Left lung (tissue), 14 donors: ENCODE measurements at places on chromosomes 16 and 17. TPM values are rescaled to one million over a fixed set of nuclear protein-coding genes. Genes with fewer than 3 reads are reported as not detected.

DNA sequence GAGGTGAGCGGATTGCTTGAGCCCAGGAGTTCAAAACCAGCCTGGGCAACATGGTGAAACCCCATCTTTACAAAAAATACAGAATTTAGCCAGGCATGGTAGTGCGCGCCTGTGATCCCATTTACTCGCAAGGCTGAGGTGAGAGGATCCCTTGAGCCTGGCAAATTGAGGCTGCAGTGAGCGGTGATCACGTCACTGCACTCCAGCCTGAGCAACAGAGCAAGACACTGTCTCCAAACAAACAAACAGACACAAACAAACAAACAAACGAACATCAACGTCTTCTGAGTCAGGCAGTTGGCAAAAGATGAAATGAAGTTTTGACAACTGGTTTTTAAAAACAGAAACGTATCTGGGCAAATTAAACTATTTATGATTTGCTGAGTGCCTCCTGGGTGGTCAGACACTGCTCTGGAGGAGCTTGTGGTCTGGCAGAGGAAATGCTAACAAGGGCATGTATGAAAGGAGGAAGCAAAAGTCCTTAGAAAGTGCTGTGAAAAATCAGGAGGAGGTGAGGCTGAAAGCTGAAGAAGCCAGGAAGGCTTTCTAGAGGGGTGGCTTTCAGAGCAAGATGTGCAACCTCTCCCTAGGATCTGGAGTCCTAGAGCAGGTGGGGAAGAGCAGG is 10.2 kb upstream of the KRT20 start:
- DNase-seq, result no peak

GRCh38 chr17:81097943-81098308 is 63.0 kb downstream of the BAIAP2 start:
- no peak for DNase-seq

DNA sequence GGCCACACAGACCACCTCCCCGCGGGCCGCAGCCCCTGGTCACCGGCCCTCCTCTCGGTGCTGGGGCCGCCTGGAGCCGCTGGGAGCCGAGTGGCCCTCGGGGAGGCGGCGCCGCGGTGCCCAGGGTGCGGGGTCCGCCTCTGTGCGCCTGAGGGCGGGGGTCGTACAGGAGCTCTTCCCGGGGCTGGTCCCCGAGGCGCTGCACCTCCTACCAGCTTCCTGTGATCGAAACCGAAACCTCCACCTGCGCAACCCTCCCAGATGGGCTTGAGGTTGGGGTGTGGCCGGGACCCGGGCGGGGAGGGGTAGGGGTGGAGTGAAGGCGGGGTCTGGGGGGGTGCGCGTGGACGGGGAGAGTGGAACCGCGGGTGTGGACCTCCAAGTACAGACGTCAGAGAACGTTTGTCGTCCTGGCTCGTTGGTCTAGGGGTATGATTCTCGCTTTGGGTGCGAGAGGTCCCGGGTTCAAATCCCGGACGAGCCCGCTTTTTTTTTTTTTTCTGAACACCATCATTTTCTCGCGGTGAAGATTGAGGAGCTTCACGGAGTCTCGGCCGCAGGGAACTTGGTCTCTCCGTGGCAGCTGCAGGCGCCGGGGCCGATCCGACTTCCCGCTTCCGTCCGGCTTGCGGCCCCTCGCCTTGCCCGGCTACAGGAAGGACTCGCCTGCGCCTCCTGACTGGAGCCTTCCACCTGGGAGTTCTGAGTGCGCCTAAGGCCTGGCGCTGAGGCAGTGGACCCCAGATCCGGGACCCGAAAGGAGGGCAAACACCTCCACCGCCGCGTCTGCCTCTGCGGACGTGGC is 23.9 kb downstream of the ZNF213 start:
- peak; percentile 84 for DNase-seq

- no peak for DNase-seq
Observed at GRCh38 chr16:69106491-69107315, 1.2 kb downstream of the HAS3 start.

- no peak for DNase-seq
Observed at GRCh38 chr16:25478476-25478875, 213.3 kb upstream of the HS3ST4 start.

- DNase-seq, result no peak
Observed at GRCh38 chr16:87180069-87180468, 137.1 kb downstream of the C16orf95 start.

GRCh38 chr17:42531455-42532354 is 4.3 kb upstream of the NAGLU start:
- DNase-seq, result peak; percentile 64

- DNase-seq, result no peak
Observed at GRCh38 chr17:54980375-54980774, 11.8 kb downstream of the STXBP4 start.

GRCh38 chr16:89174877-89175276 is 3.3 kb downstream of the CDH15 start:
- no peak for DNase-seq

- no peak for DNase-seq
Observed at GRCh38 chr16:72162105-72162692, 9.8 kb downstream of the PMFBP1 start.

DNA sequence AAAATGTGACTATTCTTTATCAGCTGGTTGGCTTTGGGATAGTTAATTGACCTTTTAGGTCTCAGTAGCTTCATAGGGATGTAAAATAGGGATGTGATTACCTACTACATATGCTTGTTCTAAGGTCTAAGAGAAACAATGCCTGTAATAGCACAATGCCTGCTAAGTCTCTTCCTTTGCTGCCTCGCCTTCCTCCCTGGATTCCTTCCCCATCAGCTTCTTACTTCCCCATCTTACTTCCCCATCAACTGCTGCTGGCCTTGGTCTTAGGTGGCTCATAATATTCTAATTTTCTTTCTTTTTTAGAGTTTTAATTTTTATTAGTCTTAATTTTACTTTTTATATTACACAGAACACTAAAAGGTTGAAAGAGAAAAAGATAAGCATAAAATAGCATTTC is 59.2 kb upstream of the GOT2 start:
- no peak for DNase-seq

DNA sequence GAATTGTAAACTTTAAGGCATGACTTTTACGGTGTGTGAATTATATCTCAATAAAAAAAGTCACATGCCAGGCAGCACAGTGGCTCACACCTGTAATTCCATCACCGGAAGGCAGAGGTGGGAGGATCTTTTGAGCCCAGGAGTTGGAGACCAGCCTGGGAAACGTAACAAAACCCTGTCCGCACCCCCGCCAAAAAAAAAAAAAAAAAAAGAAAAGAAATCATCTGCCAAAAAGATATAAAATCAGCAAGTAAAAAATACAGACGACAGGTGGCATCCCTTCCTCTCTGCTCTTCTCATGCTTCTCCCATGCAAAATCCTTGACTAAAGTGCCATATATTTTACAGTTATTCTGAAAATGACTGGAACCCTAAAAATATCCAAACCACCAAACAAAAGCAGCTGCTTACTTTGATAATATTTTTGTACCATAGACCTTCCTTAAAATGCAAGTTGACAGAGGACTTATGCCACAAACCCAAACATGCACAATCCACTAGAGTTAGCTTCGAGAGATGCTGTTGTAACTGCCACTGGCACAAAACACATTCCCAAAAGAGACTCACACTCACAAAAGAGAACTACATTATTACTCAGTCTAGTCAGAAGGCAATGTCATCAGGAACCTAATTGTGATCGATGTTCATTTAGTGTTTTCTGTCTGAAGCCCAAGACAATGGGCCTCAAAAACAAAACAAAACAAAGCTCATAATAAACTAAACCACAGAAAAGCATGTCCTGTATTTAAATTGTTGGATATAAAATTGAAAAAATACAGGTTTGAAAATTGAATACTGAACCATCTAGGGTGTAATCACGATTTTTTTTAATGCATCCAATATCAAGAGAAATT is 2.4 kb downstream of the CRLF3 start:
- DNase-seq, result no peak

GRCh38 chr17:38465391-38466345 is 37.4 kb downstream of the ARHGAP23 start:
- no peak for DNase-seq

DNA sequence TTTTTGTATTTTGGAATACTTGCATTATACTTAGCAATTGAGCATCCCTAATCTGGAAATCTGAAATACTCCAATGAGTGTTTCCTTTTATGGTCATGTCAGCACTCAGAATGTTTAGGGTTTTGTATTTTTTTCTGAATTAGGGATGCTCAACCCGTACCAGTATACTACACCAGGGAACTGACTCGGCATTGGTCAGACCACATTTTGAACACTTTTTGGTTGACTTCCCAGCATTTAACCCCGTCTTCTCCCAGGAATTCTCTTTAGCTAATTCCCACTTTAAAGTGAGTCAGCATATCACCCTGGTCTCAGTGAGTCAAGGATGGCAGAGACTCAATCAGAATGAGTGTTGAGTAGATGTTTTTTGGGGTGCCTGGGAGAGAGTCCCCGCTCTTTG is 177.9 kb downstream of the SPECC1 start:
- DNase-seq, result no peak

- peak; percentile 87 for DNase-seq
Observed at GRCh38 chr16:81752225-81752875, 26.7 kb upstream of the PLCG2 start.

DNA sequence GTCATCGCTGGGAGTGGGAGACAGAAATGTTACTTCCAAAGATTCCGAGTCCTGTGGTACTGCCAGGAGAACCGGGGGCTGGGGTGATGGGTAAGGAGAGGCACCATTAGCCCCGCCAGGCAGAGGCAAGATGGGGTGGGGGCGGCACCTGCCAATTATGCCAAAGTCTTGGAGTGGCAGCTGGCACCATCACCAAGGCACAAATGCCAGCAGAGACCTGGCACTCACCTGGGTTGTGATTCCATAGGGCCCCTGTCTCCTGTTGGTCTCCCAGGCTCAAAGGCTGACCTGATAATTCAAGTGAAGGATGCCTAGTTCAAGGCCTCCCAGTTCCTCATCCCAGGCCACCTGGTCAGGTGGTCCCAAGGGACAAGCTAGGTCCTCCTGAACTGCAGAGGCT is 7.6 kb downstream of the NXPH3 start:
- DNase-seq, result no peak

- DNase-seq, result no peak
Observed at GRCh38 chr16:2468725-2469398, 2.2 kb upstream of the NTN3 start.

- no peak for DNase-seq
Observed at GRCh38 chr17:8255499-8255898, 6.4 kb downstream of the PFAS start.

DNA sequence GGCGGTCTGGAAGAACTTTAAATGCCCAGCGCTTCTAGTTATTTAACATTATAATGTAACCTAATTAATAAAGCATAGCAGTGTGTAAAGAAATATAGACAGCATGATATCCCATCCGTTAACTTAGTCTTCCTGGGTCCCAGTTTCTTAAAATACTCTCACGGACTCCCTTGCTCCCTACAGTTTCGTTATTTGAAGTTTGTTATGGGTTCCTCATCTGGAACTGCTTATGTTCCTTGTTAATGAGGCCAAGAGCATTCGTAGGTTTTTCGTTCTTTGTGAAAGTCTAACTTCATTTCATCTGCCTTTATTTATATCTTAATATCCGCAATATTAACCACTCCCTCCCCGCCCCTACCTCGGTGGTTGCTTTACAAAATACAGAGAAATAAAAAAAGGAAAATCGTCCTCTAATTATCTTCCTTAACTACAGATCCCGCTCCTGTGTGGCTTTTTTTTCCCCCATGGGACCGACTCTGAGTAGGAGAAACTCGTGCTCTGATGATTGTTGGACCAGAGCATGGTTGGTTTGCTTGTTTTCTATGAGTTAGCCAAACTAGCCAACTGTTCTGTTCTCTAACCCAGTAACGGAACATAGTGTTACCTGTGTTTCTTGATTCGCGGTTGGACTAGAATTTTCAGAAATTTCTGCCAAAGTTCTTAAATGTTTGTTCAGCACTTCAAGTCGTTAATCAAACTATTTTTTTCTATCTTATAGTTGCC is 863 bp downstream of the ADPRM start:
- DNase-seq, result peak; percentile 7

- DNase-seq, result no peak
Observed at GRCh38 chr16:28130099-28131088, 66.9 kb upstream of the GSG1L start.

DNA sequence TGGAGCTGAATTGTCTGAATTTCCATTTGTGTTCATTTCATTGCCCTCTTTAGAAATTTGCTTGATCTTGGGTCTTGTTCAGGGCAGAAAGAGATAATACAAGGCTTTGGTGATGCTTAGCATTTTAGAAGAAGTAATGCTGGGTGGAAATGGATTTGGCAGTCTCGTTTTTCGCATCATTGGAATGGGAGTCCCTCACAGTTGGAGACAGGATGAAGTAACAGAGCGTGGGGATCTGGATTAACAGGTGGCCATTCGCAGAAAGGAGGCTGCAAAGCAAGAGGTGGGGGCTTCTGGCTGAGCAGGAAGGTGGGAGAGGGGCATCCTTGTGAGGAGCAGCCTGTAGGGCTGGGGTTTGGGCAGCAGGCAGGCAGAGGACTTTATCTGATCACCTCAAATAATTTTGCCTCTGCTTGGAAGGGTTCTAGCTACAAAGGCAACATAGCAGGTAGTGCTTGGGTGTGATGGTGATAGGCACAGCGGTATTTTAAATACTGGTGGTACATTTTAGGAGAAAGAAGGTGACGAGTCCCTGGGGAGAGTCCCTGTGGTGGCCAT is 17.0 kb downstream of the KSR1 start:
- DNase-seq, result no peak

- no peak for DNase-seq
Observed at GRCh38 chr17:28711723-28712031, at the start of gene PROCA1. PROCA1 (minus strand) TSS chr17:28711888; CDS start chr17:28711660, 228 bp downstream.

GPR142 gene
- polyA plus RNA-seq, result not detected

GINS2 gene
- 17.4 TPM for polyA plus RNA-seq

TEX14 gene
- 1.4 TPM for polyA plus RNA-seq

ITGAD gene
- polyA plus RNA-seq, result 0.06 TPM

MPP2 gene
- polyA plus RNA-seq, result 4.4 TPM

C1QTNF8 gene
- polyA plus RNA-seq, result not detected

RARA gene
- polyA plus RNA-seq, result 52.2 TPM

KAT7 gene
- 53.6 TPM for polyA plus RNA-seq

KRT32 gene
- polyA plus RNA-seq, result not detected

WNK4 gene
- polyA plus RNA-seq, result 0.60 TPM

RNF227 gene
- 2.9 TPM for polyA plus RNA-seq

SLC12A3 gene
- 0.27 TPM for polyA plus RNA-seq
